Kidney epithelial cell (primary cell): ENCODE measurements at places on chromosomes 13 and 19.

DNA sequence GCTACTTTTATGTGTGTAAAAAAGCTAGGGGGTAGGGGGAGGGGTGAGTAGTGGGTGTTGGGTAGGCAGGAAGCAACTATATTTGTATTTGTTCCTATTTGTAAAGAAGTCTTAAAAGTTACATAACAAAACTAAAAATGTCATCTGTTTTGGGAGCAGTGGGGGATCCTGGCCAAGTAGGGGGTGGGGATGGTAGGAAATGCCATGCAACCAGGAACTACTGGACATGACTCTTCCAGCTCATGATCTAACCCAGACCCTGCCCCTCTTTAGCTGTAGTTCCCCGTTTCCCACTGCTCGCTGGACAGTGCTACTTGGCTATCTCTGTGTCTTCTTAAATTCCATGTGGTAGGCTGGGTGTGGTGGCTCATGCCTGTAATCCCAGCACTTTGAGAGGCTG, 3.2 kb downstream of the GTF3A start:
- no peak for DNase-seq

GRCh38 chr13:91196958-91197357, 150.5 kb upstream of the MIR17HG start:
- no peak for DNase-seq

DNA sequence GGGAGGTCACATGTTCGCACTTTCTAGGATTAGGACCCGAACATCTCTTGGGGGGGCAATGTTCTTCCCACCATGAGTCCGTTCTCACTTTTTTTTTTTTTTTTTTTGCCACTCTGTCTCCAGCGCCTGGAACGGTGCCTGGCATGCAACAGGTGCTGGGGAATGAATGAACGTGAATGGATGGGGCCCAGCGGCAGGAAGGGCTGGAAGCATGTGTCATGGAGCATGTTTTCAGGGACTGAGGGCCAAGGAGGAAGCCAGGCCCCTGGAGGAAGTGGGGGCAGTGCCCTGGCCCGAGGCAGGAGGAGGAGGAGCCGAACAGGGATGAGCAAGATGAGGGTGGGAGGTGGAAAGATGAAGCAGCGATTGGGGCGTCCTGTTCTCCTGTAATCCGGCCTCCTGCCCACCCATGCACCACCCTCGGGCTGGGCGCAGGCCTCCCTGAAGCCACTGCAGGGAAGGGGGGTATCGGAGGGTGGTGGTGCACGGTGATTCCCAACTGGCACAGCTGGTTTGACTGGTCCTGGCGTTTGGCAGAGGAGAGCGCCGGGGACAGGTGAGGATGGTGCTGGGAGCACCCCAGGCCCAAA, 8.8 kb upstream of the SULT2B1 start:
- no peak for DNase-seq

GRCh38 chr19:30864391-30865215, 484.6 kb downstream of the TSHZ3 start:
- DNase-seq: no peak

- no peak for DNase-seq
Measured at GRCh38 chr13:72782717-72783116, 784 bp downstream of the PIBF1 start.

- DNase-seq: peak; percentile 7
Measured at GRCh38 chr13:42707586-42707985, 73.8 kb upstream of the FAM216B start.

DNA sequence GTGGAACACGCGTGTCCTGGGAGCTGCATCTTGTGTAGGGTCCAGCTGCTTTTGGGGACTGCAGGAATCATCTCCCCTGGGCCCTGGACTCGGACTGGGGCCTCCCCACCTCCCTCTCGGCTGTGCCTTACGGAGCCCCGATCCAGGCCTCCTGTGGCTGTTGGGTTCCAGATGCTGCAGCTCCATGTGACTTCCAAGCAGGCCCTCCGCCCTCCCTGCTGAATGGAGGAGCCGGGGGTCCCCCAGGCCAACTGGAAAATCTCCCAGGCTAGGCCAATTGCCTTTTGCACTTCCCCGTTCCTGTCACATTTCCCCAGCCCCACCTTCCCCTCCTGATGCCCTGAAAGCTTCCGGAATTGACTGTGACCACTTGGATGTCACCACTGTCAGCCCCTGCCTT, 6.2 kb upstream of the PGLS start:
- DNase-seq: no peak
